Fibroblast of mammary gland (primary cell): ENCODE measurements at places on chromosomes 1 and 21.

DNA sequence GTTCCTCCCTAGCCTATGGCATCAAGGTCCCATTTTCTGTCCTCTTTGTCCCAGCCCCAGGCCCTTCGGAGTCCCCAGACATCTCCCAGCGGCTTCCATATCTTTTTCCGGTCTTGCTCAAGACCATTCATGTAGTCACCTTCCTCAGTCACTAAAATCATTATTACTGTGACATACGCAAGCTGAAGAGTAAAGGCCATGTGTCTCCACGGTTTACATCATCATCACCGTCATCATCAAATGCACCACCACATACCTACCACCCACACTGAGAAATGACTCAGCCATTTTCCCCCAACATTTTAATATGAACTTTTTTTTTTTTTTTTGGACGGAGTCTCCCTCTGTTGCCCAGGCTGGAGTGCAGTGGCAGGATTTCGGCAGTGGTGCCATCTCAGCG, 43.4 kb downstream of the FHAD1 start:
- peak; percentile 96 for DNase-seq

DNA sequence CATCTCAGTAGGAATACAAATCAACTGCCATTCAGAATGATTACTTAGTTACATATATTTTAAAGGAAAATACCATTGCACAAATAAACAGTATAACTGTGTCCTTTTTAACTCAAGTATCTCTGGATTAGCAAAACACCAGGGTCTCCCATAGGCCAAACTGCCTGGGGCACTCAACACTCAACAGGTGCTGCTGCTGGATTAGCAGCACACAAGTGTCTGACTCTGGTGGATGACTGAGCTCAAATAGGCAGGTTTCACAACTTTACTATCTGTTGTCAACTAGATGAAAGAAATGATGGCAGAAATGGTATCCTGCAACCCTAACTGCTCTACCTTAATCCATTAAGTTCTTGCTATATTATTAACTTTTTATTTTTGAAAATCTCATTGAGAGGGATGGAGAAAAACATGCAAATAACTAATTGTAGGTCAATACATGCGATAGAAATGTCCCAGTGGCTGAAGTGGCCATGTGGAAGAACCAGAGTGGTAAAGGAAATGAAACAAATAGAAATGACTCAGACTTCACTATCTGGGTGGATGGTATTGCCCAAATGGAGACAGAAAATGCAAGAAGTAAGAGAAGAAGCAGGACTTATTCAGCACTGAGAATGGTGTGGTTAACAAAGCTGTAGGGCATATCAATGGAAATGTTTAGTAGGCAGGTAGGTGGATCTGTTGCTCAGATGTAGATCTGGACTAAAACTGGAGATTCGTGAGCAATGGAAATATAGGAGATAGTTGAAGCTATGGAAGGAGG, 90.8 kb upstream of the CCDC190 start:
- peak; percentile 6 for DNase-seq

GRCh38 chr1:77134359-77134758, 84.9 kb downstream of the PIGK start:
- peak; percentile 31 for DNase-seq

GRCh38 chr1:160579216-160579701, at the start of gene CD84:
Gene CD84, minus strand, starts transcription at chr1:160579496. Its CDS starts 59 bp downstream, at chr1:160579437.
- no peak for DNase-seq

DNA sequence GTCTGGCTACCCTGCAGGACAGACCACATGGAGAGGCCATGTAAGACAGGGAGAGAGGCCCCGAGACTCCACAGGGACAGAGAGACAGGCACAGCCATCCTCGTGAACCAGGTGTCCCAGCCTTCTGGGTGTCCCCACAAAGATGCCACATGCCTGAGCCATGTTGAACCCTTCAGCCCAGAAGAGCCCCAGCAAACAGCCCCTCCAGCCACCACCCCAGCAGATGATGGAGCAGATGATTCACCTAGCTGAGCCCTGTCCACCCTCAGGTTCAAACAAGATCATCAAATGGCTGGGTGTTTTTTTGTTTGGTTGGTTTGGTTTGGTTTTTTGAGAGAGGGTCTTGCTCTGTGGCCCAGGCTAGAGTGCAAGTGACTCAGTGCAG, 78.7 kb downstream of the DHRS3 start:
- no peak for DNase-seq

- DNase-seq, result peak; percentile 7
These were observed 34.8 kb downstream of the KCNQ4 start for GRCh38 chr1:40818264-40818961.

GRCh38 chr1:193185901-193186731, at the start of gene B3GALT2:
Gene B3GALT2, minus strand, starts transcription at chr1:193186613. Its CDS starts 5,051 bp downstream, at chr1:193181562.
- peak; percentile 61 for DNase-seq

DNA sequence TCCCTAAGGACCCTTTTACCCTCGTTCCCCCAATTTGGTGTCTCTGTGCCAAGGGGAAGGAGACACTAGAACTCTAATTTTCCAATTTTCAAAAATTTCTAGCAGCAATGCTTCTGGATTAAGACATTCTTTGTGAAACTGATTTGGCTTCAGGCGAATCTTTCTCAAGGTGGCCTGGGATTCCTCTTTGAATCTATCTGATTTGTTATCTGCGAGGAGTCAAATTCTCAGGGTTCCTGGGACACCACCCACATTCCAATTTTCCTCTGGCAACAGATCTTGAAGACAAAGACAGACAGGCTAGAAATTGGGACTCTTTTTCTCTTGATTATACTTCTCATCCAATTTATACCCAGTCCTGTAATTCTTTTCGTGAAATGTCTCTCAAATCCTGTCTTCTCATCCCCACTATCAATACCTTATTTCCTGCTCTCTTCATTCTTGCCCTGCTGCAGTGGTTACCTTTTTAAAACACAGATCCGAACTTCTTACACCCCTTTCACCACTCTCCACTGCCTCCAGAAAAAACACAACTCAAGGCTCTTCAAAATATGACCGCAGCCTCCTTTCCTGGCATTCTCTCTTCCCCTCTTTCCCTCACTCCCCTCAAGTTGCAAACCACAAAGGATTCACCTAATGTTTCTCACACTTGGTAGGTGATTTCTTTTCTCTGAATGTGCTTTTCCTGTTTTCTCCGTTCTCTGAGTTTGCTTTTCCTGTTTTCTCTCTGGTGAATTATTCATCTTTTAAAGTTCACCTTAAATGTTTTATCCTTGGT, 2.7 kb upstream of the MPZL1 start:
- DNase-seq, result no peak

GRCh38 chr1:184970691-184971161, 3.6 kb downstream of the NIBAN1 start:
- DNase-seq, result peak; percentile 49

GRCh38 chr1:33634806-33635205, 162.4 kb downstream of the ZSCAN20 start:
- DNase-seq, result peak; percentile 20

DNA sequence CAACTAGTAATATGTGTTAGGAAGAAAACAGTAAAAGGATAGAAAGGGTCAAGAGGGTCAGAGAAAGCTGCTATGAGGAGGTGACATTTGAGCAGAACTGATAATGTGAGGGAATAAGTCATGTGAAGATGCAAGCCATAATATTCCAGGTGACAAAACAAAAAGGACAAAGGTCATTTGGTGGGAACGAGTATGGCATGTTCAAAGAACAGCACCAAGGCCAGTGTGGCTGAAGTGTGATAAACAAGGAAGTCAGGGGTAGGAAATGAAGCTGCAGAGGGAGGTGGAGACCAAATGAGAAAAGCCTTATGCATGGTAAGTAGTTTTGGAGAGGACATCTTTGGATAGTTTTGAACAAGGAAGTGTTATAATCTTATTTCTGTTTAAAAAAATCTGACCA, 46.7 kb downstream of the LPGAT1 start:
- DNase-seq, result no peak

DNA sequence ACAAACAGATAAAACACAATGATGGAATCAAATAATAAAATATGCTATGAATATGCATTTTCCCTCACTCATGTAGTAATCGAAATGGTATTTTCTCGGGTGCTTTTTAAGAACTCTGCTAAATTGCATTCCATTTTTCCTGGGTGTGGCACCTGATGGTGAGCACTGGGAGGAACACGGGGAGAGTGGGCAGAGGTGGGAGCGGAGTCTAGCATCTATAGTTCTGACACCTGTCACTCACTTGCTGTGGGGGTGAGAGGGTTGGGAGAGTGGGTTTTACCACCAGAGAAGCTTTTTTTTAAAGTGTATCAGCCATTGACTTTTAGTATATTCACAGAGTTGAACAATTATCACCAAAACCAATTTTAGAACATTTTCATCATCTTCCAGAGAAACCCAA, 73.4 kb upstream of the PGBD5 start:
- no peak for DNase-seq

DNA sequence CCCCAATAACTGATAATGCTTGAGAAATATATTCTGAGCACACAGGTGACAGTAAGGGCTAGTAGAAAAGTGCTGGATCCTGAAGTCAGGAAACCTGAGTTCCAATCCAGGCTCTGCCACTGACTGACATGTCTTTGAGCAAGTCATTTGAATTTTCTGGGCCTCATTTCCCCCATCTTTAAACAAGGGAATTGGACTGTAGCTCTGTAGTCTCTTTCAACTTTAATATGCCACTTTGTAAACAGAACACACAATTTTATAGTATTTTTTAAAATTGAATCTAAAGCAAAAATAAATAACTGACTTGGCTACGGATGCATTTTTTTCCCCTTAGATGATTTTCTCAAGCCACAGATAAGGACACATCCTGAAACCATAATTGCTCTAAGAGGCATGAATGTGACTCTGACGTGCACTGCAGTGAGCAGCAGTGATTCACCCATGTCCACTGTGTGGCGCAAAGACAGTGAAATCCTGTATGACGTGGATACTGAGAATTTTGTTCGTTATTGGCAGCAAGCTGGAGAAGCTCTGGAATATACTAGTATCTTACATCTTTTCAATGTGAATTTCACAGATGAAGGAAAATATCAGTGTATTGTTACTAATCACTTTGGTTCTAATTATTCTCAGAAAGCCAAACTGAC, 37.0 kb downstream of the LRIG2 start:
- peak; percentile 98 for DNase-seq

- DNase-seq, result no peak
These were observed 80.7 kb downstream of the UBE4B start for GRCh38 chr1:10113501-10113900.

DNA sequence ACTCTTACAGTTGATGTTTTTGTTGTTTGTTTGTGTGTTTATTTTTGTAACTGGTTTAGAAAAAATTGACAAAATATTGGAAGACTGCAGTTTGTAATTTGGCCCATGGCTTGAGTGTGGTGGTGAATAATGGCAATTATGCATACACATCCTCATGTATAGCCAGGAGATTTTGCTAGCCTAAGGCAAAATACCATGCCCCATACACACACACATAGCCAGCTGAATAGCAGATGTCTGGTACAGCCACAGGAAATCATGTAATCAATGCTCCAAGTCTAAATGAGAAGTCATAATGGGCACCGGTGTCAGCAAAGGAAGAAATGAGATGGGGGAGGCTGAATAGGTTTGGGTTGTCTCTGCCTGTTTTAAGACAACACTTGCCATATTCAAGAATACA, 135.2 kb upstream of the COA6 start:
- no peak for DNase-seq

GRCh38 chr1:155910621-155911121, 478 bp downstream of the RIT1 start:
- DNase-seq, result peak; percentile 37

DNA sequence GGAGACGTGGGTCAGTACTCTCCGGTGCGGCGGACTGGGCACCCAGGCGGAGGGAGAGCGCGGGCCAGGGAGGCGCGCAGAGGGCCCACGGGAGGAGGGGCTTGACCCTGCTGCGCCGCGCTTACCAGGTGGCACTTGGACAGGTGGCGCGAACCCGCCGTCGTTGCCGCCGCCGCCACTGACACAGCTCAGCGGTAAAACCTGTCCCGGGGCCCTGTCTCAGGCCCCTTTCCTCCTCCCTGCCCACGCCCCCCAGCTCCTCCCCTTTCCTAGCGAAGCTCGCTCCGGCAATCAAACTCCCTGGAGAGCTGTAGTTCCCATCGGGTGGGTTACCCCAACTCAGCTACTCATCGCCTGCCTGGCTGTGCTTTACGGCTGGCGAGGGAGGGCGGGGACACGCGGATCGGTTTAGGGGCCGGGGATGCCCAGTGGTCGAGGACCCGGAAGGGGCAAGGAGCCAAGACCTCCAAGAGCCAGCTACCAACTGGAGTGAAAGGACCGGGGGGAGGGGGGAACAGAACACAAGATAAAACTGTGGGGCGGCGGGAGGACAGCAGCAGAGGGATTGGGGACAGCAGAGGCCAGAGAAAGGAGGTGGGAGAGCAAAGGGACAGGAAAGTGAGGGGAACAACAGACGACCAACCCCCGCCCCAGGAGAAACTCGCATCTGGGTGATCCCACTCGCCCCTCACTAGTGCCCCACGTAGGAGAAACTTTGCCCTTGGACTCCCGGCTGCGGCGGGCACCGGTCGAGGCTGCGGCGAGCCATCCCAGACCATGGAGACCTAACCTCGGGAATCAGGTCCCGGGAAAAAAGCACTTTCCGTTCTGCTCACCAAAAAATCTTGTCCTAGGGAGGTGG, 2.9 kb downstream of the GFI1 start:
- no peak for DNase-seq

- peak; percentile 23 for DNase-seq
These were observed 14.6 kb downstream of the MED18 start for GRCh38 chr1:28343405-28343804.

GRCh38 chr1:16012590-16013219, 5.1 kb downstream of the HSPB7 start:
- DNase-seq, result no peak

DNA sequence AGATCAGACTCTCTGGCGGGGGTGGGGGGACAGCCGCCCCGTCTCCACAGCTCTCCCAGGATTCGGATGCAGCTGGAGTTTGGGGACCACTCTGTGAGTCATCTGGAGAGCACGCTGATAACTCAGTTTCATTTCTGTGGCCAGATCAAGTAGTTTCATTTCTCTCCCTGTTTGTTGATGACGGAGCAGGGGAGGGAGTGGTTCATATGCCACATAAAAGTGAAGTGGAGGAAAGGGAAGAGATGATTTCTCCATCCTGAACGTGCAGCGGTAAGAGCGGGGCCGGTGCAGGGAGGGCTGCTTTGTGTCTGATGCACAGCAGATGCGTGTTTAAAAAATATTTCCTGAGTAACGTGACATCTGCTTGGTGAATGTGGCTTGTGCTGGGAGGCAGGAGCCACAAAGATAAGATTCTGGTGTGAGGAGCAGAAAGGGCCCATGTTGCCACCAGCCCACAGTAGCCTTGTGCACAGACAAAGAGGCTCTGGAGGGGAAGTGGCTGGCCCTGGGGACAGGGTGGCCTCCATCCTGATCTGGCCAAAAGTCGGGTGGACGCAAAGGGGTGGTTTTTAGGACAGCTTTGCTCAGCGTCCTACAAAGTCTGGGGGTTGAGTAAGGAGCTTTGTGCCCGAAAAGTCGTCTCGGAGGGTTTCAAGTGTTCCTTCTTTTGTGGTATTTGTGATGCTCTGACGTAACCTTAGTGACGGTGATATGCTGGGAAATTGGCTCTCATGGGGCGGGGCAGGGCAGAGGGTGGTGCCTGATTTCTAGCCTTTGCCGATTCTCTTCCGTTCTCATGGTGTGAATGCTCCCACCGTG, at the start of gene MX2:
Gene MX2, plus strand, starts transcription at position 242 of the 819 bp plus-strand sequence. CDS start 14,880 bp downstream, outside the sequence.
- DNase-seq, result peak; percentile 93

DNA sequence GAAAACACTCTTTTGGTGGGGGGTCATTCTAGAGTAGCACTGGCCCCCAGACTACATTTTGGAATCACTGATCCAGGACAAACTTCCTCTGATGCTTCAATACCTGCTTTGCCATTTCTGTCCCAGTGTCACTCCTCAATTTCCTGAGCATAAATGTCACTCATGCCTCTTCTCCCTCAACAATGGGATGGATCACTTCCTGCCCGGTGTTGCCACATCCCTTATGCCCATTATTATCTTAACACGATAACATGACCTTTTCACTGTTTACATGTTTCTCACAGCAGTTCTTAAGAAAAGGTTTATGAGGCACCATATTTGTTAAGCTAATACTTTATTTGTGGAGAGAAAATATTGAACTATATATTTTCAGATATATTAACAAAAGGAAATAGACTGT, 3.9 kb upstream of the ITLN1 start:
- DNase-seq, result no peak
